Smooth muscle cell of bladder (primary cell): ENCODE measurements at places on chromosomes 6 and 20. TPM values are rescaled to one million over a fixed set of nuclear protein-coding genes. Genes with fewer than 3 reads are reported as not detected.

Gene MED23
- 23.2 and 27.3 TPM in 2 replicates for total RNA-seq

Gene SLC16A10
- not detected in 2 replicates for total RNA-seq

Gene ADAT2
- 2.0 and 3.0 TPM in 2 replicates for total RNA-seq

Gene KAT14
- 15.9 and 19.1 TPM in 2 replicates for total RNA-seq

Gene DEFB132
- not detected in 2 replicates for total RNA-seq
